ENCODE measurements at places on chromosomes 7 and 10. TPM values are rescaled to one million over a fixed set of nuclear protein-coding genes. Genes with fewer than 3 reads are reported as not detected.

Gene EPHB4
- total RNA-seq, result 48.6 TPM

Gene ANKRD2
- not detected for total RNA-seq

DNA sequence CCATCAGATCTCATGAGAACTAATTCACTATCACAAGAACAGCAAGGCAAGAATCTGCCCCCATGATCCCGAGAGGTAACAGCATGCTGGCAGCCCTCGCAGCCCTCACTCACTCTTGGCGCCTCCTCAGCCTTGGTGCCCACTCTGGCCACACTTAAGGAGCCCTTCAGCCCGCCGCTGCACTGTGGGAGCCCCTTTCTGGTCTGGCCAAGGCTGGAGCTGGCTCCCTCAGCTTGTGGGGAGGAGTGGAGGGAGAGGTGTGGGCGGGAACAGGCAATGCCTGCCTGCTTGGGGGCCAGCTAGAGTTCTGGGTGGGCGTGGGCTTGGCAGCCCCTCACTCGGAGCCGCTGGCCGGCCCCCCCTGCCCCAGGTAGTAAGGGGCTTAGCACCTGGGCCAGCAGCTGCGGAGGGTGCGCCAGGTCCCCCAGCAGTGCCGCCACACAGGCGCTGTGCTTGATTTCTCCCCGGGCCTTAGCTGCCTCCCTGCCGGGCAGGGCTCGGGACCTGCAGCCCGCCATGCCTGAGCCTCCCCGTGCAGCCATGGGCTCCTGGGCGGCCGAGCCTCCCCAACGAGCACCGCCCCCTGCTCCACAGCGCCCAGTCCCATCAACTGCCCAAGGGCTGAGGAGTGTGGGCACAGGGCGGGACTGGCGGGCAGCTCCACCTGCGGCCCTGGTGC, 24.0 kb upstream of the ZNF438 start:
- no peak for DNase-seq

GRCh38 chr10:77304192-77304591, 333.4 kb downstream of the KCNMA1 start:
- DNase-seq, result no peak

Gene CADPS2
- 9.5 TPM for total RNA-seq

DNA sequence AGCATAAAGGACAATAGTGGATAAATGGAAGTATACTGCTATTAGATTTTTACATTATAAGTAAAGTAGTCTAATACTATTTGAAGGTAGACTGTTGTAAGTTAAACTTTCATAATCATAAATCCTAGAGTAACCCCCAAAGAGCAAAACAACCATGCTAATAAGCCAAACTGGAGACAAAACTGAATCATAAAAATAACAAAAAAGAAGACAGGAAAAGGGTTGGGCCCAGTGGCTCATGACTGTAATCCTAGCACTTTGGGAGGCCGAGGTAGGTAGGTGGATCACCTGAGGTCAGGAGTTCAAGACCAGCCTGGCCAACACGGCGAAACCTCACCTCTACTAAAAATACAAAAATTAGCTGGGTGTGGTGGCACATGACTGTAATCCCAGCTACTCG, 9.7 kb downstream of the CACUL1 start:
- no peak for DNase-seq

DNA sequence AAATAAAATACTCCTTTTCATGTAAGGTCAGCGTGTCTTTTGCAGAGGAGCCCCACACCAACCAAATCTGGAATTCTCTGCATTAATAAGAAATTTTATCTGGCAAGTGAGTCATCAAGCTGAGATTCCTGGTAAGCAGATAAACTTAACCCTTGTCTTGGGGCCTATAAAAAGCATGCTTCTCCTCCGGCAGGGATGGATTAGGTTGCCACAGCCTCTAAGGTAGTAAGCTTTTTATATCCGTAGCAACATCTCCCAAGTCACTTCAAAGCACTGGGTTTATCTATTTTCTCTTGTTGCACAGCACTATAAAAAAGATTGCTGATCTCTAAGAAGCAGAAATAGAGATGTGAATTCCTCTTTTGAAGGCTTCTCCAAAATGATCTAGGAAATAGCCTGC, 202.8 kb upstream of the NOBOX start:
- no peak for DNase-seq
